ENCODE measurements at places on chromosomes 6 and 20.

DNA sequence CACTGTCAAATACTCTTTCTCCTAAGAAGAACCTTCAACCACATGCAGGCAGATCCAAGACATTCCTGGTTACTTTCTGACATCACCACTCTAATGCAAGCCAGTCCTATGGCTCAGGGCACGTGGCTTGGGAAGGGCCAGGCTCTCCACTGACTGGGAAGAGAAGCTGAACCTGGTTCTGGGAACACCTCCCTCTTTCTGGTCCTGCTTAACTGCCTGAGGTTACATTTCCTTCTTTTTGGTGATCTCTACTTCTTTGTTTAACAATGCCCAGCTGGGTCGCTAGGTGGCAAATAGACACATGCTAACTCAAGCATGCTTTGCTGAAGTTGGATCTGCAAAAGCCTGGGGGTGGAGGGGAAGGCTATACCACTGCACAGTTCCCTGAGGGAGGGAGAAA is 249.8 kb downstream of the GMDS start:
- no peak for DNase-seq

- no peak for DNase-seq
Measured at GRCh38 chr6:87068795-87069194, 26.1 kb downstream of the CGA start.

GRCh38 chr6:134502614-134503549 is 185.0 kb upstream of the SGK1 start:
- DNase-seq, result no peak

DNA sequence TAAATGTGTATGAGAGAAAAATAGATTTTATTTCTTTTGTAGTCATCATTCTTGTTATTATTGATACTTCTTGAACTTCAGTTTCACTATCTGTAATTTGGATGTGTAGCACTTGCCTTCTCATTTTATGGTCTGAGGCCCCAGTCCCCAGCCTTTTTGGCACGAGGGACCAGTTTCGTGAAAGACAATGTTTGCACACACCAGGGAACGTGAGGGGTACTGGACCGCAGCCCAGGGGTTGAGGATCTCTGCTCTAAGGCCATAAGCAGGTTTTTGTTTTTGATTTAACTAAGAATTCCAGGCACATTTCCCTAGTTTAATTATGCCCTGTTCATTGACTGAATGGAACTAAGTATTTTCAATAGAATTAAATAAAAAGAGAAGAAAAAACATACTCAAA is 261.5 kb downstream of the BMP2 start:
- DNase-seq, result no peak

DNA sequence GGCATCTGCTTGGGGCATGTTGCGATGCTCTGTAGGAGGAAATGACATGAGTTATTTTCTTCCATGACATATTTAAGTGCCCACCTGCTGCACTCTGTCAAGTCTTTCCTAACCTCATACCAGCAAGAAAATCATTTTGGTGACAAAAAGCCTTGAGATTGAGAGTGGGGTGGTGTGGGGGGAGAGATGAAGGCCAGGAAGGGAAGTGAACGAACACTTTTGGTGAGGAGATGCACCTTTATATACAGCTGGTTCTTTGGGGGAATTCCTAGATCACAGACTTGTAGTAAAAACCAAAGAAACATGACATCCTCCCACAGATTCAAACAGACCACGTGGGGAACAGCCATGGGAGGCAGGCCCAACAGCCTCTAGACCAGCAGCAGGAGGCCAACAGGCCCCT is 26.1 kb downstream of the NCOA5 start:
- DNase-seq, result no peak

All from central memory CD4-positive, alpha-beta T cell (primary cell).